ENCODE measurements at places on chromosomes 16 and 17. TPM values are rescaled to one million over a fixed set of nuclear protein-coding genes. Genes with fewer than 3 reads are reported as not detected.

ALOX12B gene
- total RNA-seq = not detected

ST3GAL2 gene
- total RNA-seq = 35.9 TPM

CSH2 gene
- total RNA-seq = not detected

CRYBA1 gene
- total RNA-seq = not detected

RAB40B gene
- total RNA-seq = 28.7 TPM

DUSP3 gene
- 101 TPM for total RNA-seq

DRC3 gene
- total RNA-seq = 1.0 TPM

ADAM11 gene
- 16.4 TPM for total RNA-seq

NT5C gene
- total RNA-seq = 104 TPM

All from G401 (cell line).